ELF-1 (cell line): ENCODE measurements at places on chromosomes 11 and 22.

- DNase-seq, result no peak
Observed at GRCh38 chr11:61473370-61474012, 35.1 kb upstream of the LRRC10B start.

GRCh38 chr22:38461414-38462081, 6.3 kb upstream of the KDELR3 start:
- DNase-seq, result peak; percentile 95

GRCh38 chr11:75924966-75925784, 110.2 kb downstream of the UVRAG start:
- DNase-seq, result no peak

GRCh38 chr11:29913352-29913751, 103.5 kb downstream of the KCNA4 start:
- no peak for DNase-seq

- no peak for DNase-seq
Observed at GRCh38 chr11:35334385-35335090, 84.8 kb downstream of the SLC1A2 start.

GRCh38 chr11:83156996-83157593, at the start of gene PCF11:
Gene PCF11, plus strand, starts transcription at chr11:83157131. Its CDS starts 309 bp downstream, at chr11:83157440.
- no peak for DNase-seq

- DNase-seq, result peak; percentile 45
Observed at GRCh38 chr22:19110064-19110458, 12.2 kb downstream of the DGCR2 start.

DNA sequence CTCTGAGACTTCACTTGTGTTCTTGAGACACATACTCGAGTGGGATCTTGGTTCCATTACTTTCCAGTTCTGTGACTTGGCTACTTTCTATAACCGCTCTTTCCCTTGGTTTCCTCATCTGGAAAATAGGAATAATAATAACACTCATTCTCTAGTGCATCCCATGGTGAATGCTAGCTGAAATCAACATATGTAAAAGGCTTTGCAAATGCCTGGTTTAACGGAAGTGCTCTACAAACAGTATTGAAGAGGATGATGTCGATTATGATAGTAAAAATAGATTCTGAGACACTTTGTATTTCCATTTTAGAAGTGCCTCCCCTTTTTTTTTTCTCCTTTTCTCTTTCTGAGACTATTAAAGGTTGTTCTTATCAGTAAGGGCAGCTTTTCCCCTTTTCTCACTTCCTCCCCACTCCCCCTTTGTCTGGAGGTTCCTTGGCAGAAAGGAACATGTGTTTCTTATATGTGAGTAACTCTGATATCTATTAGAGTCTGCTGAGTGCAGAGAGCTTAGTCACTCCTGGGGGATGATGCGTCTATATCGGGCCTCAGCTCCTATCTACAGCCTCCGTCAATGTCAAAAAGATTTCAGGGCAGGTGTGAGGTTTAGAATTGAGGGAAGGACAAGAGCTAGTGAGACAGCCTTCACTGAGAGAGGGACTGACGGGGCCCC, 489.3 kb downstream of the NTM start:
- DNase-seq, result no peak

DNA sequence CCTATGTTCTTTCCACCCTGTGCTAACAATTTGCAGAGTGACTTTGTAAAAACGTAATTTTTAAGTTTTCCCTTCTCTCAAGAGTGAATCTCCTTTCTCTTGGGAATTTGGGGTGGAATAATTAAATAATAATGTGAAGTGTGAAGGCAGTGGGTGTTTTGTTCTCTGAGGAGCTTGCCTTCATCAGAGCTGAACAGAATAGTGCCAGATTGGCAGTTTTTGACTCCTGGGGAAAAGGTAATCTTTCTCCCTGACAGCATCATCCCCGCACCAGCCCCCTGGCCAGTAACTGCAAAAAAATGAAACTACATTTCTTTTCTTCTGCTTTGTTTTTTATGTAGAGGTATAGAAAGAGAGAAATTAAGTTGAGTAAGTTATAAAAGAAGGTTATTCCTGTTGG, 59.9 kb downstream of the MUC15 start:
- no peak for DNase-seq

DNA sequence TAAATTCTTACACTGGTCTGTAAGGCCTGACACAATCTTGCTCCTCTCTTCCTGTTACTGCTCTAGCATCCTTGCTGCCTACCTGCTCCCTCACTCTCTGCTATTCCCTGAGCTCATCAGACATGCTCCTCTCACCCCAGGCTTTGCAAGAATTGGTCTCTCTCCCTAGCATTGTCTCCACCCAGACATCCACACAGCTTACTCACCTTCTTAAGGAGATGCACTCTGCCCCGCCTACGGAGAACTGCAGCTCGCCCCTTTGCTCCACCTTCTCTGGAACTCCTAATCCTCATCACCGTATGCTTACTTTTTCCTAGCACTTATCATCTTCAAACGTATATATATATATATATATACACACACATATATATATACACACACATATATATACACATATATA, 23.3 kb upstream of the TMPRSS5 start:
- DNase-seq, result no peak

DNA sequence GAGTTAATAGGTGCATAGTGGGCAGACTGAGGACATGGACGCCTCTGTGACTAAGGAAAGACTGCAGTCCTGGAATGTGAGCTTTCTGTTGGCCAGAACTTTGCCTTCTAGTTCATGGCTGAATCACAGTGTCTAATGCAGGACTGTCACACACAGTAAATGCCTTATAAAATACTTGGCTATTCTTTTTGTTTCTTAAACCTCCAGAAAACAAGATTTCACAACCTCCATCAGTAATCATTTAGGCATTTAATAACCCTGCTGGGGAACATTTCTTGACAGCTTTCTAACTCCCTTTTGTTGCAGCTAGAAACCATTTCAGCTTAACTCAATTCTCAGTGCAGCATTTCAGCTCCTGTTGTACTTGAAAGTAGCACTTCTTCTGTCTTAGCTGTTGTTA, 335.8 kb upstream of the DDI1 start:
- no peak for DNase-seq

DNA sequence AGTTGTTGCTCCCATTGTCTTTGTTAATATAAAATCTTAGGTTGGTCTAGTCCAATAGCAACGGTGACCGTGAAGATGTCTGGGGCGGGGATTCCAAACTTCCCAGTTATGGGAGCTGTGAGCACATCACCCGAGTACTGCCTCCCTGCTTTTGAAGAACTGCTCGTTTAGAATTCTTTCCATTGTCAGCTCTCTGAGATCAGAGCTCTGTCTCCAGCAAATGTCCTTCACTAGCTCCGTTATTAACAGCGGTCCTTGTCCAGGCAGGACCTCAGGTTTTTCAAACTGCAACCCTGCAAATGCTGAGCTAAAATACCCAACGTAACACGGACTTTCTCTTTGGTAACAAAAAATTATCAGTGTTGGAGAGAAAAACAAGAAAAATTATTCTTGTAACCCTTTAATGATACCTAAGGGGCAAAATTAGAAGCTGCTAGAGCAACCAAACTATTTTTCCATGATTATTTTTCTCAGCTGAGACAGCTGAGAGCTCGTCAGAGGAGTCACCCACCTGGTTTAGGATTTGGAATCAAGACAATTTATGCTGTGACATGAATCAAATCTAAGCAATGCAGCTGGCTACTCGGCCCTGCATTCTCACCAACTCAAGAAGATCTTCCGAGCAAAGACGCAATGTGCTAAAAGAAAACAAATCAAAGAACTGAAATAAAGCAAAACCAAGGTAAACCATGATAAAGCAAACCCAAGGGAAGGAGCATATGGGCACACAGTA, 15.1 kb upstream of the EFCAB6 start:
- DNase-seq, result no peak

DNA sequence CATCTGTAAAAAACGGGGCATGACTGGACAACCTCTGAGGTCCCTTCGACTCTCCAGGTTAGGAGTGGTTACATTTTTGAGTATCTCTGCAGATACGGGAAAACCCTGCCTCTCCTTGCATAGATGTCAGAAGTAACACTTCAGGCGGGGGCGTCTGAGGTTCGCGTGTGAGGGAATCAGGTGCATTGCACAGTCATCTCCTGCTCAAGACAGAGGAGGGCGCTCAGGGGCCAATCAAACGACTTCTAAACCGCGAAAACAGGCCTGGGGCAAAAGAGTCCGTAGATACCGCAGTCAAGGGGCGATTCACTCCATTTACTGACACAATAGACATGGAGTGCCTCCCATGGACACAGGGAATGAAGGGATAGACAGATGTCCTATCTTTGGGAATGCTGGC, 31.7 kb downstream of the KIRREL3 start:
- peak; percentile 81 for DNase-seq

DNA sequence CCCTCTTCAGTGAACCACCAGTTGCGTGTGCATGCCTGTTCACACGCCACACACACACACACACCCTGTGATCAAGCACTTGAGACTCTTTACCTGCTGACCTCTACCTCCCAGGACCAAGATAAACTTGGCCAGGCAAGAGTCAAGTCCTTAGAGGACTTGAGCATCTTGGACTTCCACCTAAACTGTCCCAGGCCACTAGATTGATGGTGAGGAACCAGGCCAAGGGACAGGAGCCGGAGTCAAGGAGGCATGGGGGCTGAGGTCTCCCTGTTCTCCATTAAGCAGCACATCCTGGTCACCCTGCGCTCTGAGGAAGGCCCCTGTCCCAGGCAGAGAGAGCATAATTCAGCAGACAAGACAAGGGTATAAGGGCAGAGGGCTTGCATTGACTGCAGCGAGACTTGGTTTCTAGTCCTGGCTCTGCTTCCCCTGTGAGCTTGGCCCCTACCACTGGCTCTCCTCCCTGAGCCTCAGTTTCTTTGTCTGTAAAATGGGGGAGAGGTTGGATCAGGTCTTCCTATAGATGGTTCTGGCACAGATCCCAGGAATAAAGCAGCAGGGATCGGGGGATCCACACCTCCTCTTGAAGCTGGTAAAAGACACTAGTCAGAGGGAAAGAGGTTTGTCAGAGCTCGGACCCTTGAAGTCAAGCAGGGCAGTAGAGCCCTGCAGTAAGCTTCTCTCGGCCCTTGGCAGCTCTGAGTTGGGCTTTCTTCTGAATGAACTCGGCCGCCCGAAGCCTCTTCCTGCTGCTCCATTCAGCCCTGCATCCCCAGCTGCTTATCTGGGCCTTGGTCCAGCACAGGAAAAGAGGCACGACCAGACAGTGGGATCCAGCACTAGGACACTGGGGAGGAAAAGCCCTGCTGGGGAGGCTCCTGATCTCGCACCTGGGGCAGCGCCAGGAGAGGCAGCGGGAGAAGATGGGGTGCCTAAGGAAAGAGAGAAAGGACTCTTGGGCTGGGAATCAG, 2.0 kb downstream of the CREB3L1 start:
- no peak for DNase-seq

GRCh38 chr11:64885367-64886286, 7.2 kb upstream of the EHD1 start:
- DNase-seq, result no peak

DNA sequence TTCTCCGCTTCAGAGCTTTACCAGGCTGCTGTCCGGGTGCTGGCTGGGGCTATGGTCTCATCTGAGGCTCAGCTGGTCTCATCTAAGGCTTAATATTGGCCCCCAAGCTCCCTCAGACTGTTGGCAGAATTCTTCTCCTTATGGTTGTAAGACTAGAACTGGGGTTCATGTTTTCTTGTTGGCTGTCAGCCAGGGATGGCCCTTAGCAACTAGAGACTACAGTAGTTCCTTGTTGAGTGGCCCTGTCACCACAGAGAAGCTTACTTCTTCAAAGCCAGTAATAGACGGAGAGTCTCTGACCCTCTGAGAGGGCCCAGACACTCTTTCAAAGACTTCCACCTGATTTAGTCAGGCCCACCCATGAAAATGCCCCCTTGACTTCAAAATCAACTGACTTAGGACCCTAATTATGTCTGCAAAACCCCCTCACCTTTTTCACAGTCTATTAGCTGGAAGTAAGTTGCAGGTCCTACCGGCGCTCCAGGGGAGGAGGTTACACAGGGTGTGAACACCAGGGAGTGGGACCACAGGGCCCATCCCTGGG, 24.2 kb upstream of the TREH start:
- no peak for DNase-seq

- DNase-seq, result no peak
Observed at GRCh38 chr11:36305047-36305446, 9.0 kb downstream of the PRR5L start.

DNA sequence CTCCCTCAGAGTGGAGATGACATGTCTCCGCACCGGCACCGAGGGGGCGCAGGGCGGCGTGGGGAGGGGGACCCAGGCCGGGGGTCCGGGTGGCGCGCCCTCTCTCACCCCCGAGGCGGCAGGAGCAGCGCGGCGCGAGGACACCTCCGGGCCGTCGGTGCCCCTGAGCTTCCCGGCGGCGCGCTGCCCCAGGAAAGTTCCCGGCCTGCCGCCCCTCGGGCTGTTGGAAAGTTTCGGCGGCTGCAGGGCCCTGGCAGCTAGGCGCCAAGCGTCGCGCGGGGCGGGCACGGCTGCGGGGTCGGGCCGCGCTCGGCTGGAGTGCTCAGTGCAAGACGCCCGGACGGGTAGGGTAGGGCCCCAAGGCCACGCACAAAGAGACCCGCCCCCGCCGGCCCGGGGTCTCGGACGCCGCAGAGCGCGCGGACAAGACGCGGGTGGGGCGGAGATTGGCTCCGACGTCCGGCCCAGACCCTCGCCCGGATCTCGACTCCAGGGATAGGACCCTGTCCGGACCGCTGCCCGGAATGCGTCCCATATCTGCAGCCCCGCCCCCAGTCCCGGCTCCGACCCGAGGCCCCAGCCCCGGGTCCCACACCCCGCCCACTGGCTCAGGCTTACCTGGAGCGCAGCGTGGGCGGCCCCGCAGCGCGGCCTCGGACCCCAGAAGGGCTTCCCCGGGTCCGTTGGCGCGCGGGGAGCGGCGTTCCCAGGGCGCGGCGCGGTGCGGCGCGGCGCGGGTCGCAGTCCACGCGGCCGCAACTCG, 471 bp downstream of the ARVCF start:
- no peak for DNase-seq

- peak; percentile 5 for DNase-seq
Observed at GRCh38 chr11:118574636-118575035, 2.4 kb downstream of the ARCN1 start.

DNA sequence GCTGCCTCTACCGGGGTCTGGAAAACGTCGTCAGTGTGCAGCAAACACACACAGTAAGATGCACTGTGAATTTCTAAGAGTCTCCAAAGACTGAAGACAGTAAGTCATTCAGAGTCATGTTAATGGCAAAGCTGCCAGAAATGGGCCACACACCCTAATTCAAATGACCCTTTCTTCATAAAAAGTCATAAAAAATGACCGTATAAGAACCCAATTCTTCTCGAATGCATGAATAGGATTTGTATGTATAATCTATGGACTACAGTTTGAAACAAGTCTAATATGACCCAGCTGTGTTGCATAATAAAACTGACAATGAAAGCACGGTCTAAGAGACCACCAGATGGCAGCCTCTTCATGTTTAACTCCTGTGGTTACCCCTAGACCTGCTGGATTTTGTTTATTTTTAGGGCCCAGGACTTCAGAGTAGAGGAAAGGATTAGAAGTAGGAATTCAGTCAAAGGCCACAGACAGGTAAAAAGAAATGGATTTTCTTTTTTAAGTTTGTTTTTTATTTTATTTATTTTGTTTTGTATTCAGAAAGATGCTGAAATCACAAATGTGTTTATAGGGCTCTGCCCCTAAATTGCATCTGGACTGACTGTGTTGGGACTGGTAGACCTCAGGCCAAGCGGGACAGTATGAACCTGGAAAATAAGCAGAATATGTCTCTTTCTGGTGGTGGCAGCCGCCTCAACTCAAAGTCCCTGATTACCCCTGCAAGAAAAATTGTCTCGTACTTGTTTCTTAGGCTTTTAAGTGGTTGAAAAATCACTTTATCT, 32.1 kb upstream of the SLC5A12 start:
- peak; percentile 53 for DNase-seq

- DNase-seq, result no peak
Observed at GRCh38 chr22:27986459-27986858, 67.4 kb upstream of the PITPNB start.

GRCh38 chr11:103596315-103596714, 440.1 kb upstream of the DDI1 start:
- DNase-seq, result no peak

GRCh38 chr11:134584706-134585445, 172.8 kb upstream of the B3GAT1 start:
- DNase-seq, result peak; percentile 61
